ENCODE measurements at places on chromosomes 7 and 10.

DNA sequence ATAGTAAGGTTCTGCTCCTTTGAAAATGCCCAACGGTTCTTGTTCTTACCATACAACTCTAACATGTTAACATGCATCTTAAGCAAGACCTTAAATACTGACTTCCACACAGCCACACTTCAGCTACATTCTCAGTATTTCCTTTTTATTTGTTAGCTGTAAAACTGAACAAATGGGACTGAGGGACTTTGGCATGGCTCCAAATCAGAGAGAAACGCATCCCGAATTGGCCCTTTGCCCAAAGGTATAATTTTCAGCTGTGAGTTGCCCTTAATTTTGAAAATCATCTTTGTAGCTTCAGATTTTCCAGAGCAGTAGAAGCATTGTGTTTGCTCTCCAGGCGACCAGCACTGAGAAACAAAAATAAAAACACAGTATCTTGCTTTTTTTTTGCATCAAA, 56.4 kb downstream of the NEUROD6 start:
- no peak for DNase-seq

DNA sequence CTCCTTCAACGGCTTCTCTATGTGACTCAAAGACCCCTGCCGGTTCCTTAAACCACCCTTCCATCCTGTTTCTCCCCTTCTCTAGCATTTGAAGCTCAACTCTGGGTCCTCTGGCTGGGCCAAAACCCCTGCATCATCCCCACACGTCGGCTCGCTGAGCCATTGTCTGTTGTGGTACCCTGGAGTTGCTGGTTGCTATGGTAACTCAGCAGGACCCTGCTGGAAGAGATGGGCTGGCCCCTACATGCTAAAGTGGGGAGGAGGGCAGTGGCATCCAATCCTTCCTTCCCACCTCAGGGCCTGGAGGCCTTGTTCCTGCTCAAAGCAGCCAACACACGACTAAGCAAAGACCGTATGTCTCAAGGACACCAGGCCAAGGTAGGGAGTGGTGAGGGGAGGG, 452.5 kb downstream of the PLXNA4 start:
- DNase-seq = no peak

DNA sequence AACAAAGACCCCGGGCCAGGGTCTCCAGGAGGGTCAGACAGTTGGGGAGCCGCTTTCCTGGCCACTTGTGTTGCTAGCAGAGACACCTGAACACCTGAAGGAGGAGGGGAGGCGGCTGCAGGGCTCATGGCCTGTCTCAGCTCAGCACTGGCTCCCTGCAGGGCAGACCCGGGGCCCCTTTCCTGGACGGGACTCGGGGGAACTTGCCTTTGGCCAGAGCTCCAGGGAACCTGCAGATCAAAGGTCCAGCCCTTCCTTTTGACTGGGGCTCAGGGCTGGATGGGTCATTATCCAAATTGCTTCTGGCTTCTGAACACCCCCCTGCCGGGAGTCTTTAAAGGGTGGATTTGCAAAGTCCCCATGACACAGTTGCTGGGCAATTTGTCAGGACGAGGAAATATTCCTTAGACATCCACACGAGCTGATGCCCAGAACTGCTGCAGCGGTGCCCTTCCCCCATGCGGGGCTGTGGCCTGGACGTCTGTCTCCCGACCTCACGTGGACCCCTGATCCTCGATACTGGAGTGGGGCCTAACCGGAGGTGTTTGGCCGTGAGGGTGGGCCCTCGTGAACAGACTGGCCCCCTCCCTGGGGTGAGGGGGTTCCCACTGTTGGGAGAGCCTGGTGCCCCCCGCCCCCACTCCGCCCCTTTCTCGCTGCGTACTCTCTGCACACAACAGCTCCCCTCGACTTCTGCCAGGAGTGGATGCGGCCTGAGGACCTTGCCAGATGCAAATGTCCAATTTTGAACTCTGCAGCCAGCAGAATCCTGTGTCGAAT, 194.3 kb downstream of the ELFN1 start:
- no peak for DNase-seq

DNA sequence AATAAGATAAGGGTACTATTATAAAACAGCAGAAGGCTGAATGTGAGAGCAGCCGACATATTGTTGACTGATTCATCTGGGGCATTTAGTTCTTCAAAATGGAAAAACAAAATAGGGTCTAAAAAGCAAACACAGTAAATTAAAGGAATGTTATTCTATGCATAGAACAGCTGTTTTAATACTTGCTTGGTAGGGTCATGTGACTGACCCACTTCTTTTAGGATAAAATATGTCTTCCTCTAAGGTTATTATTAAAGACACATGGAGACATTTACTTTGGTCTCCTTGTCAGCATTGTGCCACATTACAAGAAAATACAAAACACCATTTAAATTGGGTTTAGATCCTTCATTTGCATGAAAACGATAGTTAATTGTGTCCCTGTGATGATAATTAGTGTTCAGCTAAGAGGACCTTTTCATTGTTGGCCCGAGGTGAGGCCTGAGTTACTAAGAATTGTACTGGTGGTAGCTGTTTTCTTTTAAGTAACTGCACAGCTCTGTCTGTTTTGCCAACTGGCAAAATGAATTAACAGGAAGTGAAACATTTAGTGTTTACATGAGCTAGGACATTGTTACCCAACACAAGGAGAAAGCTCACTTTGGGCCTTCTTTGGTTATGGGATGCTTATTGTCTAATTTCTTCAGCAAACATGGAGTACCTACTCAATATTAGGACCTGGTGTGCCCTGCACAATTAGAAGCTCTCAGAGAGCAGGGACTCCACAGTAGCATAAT, 764.4 kb downstream of the LRMDA start:
- no peak for DNase-seq

DNA sequence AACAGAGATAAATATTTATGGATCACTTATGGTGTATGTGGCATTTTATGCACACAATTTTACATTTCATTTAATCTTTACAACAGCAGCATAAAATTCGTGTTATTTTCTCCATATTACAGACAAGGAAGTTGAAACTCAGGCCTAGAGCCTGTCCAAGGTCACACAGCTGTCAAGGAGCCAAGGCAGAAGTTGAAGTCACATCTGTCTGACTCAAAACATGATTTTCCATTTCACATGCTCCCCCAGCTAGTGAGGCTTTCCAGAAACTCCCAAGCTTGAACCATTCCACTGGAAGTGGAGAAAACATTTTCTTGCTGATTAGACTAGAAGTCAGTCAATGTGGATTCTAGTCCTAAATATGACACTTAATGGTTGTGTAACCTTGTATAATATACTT, 110.5 kb downstream of the HECTD2 start:
- DNase-seq = peak; percentile 46

DNA sequence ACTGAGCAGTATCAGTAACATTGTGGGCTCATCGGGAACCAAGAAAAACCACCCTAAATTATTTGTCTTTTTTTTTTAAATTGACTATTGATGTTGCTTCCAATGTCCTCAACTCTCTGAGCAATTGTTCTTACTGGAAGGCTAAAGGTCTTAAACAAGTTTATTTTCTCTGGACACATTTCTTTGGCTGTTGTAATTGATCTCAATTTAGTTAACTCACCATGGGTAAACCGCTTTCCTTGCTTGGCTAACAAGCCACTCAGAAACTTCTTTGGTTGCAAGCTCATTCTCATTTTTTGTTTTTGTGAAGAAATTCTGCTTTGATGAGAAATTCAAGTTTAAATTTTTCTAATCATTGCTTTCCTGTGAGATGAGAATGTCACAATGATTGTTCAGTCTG, 25.5 kb downstream of the CCDC71L start:
- DNase-seq = no peak

- no peak for DNase-seq
Observed at GRCh38 chr10:28945959-28946358, 268.6 kb downstream of the BAMBI start.

DNA sequence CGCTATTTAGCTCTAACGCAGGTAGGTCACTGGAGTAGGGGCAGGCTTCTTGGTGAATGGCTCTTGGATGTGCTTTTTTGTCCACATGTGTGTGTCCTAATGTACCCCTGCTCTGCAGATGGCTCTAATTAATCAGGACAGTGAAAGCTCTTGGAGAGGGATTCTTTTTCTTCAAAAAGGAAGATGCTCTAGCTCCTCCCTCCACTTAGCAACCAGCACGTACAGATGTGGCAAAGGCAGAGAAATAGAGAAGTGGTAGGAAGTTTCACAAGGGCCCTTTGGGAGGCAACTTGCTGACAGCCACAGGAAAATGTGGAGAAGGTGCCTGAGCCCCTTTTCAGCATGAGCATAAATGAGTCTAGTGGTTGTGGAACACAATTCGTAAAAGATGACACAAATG, 221.7 kb downstream of the PLXNA4 start:
- no peak for DNase-seq

DNA sequence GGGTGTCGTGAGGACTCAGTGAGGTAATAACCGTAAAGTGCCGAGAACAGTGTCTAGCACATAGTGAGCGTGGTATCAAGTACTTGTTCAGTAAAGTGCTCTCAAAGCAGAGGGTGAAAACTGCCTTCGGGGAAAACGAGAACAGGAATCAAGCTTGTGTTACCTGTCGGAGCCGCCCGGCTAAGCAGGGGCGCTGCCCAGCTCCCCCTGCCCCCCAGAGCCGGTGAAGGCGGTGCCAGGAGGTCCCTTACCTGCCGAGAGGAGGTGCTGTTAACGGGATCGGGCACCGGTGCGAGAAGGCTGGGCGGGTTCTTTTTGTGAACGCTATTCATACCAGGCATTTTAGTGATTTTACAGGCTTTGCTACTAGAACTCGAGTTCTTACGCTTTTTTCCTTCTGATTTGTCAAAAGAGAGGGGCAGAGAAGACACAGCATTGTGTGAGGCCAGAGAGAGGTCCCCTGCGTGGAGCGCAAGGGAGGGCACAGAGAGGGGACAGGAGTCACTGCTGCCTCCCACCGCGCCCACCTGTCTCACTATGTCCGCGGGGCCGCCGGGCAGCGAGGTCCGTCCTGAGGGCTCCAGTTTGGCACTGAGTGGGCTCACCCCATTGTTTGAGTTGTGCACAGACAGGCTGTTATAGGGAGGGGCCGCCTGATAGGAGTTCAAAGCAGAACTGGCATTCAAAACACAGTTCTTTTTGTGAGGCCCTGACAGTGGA, 32.5 kb upstream of the EFCAB10 start:
- DNase-seq = no peak

GRCh38 chr10:102652170-102652916, 8.1 kb downstream of the TRIM8 start:
- no peak for DNase-seq

DNA sequence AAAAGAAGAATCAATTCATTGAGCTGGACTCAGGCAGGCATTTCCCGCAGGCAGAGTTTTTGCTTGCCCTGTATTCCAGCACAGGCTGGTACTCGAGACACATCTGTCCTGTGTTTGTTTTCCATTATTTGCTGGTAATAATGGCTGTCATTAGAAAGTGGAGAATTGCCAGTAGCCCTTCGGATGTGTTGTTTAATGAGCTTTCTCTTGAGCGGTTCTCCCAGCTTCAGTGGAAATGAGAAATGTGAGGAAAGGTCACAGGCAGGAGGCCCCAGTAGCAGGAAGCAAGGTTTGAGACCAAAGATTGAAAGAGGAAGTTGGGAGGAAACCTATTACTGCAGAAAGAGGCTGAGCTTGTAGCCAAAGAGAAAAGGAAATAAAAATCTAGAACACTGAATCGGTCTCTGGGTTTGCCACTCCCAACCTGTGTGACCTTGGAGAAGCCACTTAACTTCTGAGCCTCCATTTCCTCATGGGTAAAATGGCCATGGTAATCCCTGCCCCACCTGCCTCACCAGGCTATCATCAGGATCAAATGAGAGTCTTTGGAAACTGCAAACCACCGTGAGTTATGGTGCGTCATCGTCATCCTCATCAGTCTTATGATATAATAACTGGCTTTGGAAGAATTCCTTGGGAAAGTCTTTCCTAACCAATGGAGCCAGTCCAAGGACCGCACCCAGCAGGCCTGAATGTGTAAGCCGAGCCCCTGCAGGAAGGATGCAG, 67.7 kb downstream of the TACR2 start:
- DNase-seq = peak; percentile 36

- DNase-seq = no peak
Observed at GRCh38 chr7:110889335-110889734, 201.6 kb upstream of the LRRN3 start.

- DNase-seq = no peak
Observed at GRCh38 chr7:16528520-16528919, 1.9 kb downstream of the LRRC72 start.
